ENCODE measurements at places on chromosomes 5 and 9.
A peak's percentile ranks its signal among the peaks of the same experiment; 100 is the strongest.

DNA sequence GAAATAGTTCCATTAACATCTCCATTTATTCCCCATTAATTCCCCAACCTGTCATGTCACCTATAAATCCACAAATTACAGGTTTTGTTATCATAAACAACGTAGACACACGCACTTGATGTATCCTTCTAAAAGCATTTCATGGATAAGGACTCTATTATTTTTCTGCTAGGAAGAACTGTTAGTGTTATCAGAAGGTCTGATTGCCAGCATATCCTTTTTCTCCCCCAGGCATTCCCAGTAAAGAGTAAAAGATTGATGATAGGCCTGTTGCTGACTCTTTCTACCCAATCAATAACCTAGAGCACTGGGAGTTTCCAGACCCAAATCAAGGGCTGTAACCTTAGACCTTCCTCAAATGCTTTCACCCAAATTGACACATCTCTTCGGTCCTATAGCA, 60.8 kb downstream of the RFK start:
- no peak for DNase-seq

GRCh38 chr9:98328770-98329169, 73.3 kb upstream of the TBC1D2 start:
- DNase-seq: no peak

DNA sequence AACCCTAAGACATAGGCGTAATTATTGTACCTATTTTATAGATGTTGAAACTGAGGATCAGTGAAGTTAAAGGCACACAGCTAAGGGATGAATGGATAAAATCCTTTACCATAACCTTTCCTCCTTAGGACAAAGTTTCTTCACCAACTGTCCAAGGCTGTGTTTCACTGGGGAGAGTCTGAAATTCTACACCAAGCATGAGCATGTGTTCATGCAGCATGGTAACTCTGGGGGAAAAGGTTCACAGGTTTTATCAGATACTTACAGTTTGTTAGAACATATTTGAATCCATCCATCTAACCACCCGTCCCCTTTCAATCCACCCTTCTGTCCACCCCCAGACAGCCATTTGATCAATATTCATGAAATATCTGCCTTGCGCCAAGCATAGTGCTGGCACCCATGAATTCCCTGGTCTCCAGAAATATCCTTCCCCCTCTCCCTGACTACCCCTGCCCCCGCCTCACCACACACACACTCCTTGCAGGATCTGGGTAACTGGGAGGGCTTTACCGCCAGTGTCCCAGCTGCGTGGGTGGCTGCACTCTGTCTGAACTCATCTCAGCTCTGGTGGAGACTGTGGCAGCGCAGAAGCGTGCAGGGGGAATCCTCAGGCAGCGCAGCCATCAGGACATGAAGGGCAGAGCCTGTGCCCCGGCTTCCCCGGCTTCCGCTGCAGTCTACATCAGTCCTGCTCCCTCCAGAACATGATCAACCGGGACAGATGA, 6.3 kb upstream of the KCNIP1 start:
- DNase-seq: no peak

DNA sequence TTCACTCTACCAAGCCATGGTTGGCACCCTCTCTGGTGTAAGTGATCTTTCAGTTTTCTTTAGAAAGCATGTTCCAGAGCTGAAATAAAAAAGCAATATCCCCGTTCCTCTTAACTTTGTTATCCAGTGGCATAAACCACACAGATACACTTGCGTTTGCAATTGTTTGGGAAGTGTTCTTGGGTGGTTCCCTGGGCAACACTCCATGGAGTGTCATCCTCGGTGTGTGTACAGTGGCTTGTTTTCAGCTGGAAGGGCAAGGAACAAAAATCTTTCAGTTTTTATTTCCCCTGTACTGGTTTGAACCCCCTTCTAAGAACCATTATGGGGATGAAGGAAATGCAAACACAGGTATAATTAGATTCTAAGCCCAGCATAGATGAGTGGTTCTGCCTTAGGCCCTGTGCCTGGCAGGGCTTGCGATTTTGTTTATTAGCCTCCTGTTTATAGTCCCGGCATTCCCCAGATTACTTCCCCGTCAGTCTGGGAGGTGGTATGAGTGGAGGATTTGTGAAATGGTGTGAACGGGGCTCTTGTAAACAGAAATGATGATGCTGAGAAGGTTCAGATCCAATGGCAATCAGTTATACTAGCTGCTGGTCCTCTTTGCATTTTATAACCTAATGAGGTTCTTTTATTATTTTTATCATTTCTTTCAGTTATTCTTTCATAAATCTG, 76.0 kb upstream of the CD180 start:
- no peak for DNase-seq

DNA sequence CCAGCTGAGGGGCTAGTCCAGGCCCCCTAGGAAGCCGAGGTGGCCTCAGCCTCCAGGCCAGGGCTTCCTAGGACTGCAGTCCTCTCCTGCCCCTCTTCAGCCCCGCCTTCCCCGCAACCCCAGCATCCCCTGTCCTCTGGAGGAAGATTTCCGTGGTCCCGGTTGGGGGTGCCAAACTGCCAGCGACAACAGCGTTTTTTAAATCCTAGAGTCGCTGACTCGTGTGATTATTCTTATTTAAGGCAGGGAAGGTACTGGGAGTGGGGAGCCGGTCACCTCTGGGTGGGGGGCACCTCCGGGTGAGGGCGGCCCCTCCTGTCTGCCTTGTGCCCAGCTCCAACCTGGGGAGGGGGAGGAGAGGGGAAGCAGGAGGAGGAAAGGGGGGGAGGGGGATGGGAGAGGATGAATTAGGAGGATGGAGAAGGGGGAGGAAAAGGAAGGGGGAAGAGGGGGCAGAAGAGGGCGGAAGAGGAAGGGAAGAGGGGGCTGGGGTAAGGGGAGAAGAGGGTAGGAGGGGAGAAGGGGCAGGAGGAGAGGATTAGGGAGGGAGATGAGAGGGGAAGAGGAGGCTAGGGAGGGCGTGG, 173.1 kb upstream of the IER5L start:
- DNase-seq: no peak

DNA sequence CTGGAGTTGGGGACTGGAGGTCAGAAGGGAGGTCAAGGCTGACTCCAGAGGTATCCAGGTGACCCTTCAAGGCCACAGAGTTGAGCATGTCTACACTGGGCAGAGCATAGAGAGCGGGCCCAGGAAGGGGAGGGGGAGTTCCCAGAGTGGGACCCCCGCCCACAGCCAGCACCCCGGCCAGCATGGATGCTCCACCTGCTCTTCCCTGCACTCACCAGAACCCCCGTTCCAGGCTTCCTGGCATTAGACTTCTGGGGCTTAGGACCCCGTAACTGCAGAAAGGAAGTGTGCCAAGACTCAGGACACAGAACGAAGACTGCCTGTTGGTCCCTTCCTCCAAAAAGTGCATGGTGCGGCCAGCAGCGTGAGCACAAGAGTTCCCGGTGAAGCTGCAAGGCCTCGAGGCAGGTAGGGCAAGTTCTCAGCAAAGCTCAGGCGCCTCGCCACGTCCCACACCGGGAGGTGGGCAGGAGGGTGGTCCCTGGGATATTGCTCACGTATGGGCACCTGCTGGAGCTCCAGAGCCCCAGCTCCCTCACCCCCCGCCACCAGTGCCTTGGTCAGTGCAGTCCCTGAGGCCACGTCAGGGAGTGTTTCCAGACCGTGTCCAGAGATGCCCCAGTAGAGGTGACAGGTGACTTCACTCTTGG, 13.8 kb downstream of the ABO start:
- no peak for DNase-seq

GRCh38 chr9:87880683-87881082, 2.0 kb upstream of the SPATA31E1 start:
- no peak for DNase-seq

DNA sequence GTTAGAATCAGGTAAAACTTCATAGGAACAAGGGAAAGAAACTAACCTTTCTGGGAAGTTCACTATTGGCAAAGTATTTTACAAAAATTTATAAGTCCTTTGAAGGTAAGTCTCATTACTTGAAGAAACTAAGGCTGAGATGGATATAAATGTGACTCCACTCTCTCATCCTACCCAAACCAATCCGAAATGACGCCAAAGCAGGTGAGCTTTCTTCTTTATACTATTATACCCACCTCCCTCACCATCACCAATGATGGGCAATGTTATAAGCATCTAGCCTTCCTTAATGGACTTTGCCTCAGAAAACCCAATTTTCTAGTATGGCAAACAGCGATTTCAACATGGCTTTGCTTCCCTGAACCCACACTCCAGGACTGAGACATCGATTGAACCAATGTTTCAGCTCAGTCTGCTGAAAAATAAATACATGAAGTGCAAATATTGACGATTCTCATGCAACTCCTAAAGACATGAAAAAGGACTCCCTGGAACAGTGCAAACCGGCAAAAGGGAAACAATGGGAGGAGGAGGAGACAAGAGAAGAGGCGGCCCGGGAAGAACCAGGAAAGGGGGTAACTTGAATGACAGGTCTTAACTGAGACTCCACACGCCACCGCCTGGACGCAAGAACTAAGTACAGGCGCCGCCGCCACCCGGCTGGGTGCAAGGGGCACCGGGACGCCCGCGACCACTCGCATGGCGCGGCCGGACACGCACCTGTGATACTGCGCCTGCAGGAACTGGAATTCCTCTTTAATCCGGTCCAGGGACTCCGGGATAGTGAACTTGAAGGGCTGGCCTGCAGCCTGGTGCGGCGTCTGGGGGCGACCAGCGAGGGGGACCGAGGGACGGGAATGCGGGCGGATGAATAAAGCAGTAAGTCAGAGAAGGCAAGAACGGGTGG, 2.5 kb downstream of the TLE1 start:
- peak; percentile 95 for DNase-seq

- DNase-seq: peak; percentile 63
Measured at GRCh38 chr9:106878934-106879333, 16.0 kb downstream of the ZNF462 start.

DNA sequence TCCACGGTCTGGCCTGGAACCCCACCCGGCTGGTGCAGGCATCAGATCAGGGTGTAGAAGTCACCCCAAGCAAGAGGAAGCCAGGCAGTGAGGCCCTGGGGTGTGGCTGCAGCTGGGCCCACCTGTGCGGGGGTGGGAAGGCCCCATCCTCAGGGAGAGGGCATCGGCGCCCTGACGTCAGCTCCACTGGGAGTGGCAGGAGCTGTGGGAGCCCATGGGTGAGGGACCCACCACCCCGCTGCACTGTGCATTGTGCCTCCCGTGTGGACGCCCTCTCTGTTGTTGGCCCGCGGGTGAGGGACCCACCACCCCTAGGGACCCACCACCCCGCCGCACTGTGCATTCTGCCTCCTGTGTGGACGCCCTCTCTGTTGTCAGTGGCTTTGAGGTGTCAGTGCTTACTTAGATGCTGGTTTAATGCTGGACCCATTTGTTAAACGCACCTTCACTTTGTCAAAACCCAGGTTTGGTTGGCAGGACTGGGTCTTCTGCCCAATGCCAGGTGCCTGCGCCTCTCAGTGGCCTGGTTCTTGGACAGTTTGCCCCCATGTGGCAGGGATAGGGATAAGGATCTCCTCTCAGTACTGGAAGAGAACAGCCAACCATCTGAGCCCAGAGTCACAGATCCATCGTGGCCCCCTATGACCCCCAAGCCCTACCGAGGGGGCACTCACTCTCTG, 6.9 kb upstream of the EXOC3 start:
- DNase-seq: peak; percentile 92

Data from T47D (cell line).